IPS DF 19.7 (cell line): ENCODE measurements at places on chromosomes 6 and 20.

DNA sequence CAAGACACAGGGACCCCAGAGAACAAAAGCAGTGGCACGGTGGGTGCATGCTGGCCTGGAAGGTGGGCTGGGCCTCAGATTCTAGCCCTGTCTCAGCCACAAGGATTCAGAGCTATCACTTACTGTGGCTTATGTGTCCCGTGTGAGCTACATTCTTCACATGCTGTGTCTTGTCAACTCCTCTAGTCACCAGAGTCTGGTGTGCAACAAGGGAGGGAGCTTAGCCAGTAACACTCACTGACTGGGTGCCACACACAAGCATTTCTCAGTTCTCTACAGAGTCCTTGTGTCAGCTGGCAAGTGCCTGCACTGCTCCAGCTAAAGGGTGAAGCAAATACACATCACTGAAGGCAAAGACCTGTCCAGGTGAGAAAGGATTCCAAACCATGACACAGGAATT, 186.9 kb upstream of the CDYL start:
- DNase-seq = no peak

DNA sequence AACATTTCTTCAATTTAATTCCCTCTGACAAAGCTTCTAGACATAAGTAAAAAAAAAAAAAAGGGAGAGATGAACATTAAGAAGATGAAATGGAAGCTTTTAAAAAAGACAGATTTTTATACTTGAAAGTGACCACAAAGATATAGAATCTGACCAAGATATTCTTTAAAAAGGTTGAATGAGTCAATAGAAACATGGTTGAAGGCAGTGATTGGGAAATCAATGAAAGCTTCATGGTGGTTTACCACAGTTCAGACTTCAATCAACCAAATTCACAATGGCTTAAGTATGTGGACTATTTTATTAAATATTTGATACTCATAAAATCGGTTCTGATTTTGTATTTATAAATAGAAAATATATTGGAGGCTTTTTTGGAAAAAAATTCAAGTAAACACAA, 248.4 kb upstream of the HSF2 start:
- no peak for DNase-seq

DNA sequence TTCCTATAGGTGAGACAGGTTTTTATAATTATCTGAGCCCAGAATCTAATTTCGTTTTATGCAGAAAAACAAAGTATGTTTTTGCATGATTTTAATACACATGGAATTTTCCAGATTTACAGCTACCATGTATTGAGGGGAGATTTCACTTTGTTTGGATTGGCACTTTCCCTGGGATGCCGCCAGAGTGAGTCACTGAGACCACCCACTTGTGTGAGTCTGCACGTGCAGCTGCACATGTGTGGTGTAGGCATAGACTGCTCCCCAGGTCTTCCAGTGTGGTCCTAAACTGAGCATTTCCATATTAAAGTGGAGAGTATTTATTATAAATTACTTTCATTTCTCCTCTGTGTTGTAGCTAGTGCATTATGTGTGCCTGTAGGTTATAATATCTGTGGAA, 186.8 kb downstream of the UBE3D start:
- DNase-seq = no peak

GRCh38 chr20:16611817-16612216, 38.6 kb upstream of the KIF16B start:
- DNase-seq = no peak

- DNase-seq = no peak
These were observed 177.7 kb upstream of the MCHR2 start for GRCh38 chr6:100171533-100172321.

GRCh38 chr6:14129575-14129974, 12.0 kb downstream of the CD83 start:
- DNase-seq = peak; percentile 57

GRCh38 chr6:131205481-131206244, 70.4 kb downstream of the AKAP7 start:
- no peak for DNase-seq

GRCh38 chr6:63492476-63492875, 79.8 kb upstream of the LOC128125822 start:
- no peak for DNase-seq

GRCh38 chr20:22394583-22394982, 189.8 kb downstream of the FOXA2 start:
- DNase-seq = no peak

- DNase-seq = no peak
These were observed 38.7 kb downstream of the RGS17 start for GRCh38 chr6:153092082-153093013.

DNA sequence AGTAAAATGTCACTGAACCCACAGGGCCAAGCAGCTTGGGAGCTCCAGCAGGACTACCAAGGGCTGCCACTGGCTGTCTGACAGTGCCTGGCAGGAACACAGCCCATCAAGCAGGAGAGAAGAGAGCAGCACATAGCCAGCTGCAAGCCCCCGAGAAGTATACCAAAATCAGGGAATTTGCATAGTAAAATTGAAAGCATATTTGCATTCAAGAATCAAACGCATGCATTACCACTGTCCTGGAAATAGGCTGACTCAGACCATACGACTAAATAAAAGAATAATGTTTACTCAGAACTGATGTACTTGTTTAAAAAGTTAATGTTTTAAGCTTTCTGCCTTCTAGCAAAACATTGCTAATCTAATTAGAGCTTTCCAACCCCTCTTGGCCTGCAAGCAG, 298.1 kb downstream of the TFAP2B start:
- no peak for DNase-seq

DNA sequence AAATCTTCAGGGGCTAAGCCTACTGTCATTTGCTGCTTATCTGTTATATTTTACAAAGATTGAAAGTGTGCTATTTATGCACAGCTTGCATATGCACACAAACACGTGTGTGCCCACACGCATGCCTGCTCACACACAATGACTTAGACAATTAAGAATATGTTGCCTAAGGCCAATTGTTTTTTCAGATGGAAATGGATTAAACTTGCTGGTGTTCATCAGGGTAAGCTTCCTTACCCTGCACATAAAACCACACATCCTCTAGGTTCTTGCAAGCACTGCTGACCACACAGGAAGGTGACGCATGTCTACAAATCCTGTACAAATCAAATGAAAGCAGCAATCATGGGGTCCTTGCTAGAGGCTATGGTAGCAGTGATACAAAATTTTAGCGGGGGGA, 58.4 kb downstream of the GJA10 start:
- DNase-seq = no peak

DNA sequence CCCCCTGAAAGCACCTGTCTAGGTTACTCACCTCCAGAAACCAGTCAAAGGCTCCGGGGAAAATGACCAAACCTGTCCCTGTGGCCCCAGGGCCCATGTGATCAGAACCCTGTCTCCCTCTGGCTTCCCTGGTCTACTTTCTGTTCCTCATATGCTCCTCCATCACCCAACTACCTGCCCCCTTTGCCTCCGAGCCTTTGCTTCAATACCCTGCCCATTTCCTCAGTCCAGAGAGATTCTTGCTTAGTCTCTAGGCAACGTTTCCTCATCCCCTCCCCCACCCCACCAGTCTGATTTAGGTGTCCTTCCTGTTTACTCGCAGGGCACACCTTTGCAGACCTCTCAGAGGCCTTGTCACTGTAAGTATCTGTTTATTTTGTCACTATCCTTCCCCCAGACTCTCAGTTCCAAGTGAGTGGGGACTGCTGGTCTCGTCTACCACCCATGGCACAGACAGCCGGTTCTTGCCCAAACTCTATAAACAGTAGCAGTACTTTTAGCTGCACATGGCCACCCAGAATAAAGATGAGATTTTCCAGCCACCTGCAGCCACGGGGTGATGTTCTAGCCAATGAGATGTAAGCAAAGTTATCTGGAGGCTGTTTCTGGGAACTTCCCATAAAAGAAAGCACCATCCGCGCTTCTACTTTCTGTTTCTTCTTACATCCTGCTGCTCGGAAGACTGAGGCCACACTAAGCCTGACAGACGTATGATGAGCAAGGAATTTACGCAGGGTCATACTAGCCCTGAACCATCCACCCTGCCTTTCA, 13.3 kb downstream of the ELOVL5 start:
- no peak for DNase-seq

- DNase-seq = no peak
These were observed 39.2 kb downstream of the SAMD3 start for GRCh38 chr6:130183271-130184222.

DNA sequence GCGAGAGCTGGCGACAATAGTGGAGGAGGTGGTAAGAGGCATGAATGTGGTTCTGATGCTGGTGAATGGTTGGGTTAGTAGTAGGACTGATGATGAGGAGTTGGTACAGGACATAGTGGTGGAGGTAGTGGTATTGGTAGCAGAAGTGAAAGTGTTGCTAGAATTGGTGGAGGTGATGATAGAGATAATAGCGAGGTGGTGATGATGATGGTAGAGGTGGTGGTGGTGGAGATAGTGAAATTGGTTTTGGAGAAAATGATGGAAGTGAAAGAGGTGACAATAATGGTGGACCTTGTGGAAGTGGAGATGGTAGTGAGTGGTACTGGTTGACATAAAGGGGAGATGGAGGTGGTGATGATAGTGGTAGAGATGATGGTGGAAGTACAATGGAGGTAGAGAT, 360.2 kb upstream of the JAG1 start:
- no peak for DNase-seq

DNA sequence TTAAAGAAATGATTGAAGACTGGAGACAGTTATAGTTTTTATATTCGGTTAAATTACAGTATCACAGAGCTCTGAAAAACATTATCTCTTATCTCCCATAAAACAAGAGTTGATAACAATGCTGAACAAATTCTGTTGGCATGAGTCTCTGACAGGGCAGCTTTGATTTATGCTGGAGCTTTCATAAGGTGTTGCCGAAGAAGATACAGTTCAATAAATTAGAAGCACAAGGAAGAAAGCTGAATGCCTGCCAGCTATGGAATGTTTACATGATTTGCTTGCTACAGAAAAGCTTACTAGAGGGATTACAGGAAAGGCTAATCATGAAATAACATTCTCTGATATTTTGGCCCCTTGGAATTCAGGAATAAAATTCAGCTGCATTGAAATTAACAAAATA, 431.9 kb upstream of the GJE1 start:
- DNase-seq = no peak

GRCh38 chr20:23666189-23666588, 22.6 kb downstream of the CST4 start:
- DNase-seq = no peak

- DNase-seq = no peak
These were observed 77.7 kb downstream of the ASCC3 start for GRCh38 chr6:100803264-100804045.

- DNase-seq = no peak
These were observed 434 bp downstream of the ZKSCAN4 start for GRCh38 chr6:28251661-28252008.

GRCh38 chr20:16007962-16008361, 565.3 kb downstream of the KIF16B start:
- DNase-seq = no peak

GRCh38 chr6:108755257-108756240, 92.7 kb upstream of the ARMC2 start:
- no peak for DNase-seq

DNA sequence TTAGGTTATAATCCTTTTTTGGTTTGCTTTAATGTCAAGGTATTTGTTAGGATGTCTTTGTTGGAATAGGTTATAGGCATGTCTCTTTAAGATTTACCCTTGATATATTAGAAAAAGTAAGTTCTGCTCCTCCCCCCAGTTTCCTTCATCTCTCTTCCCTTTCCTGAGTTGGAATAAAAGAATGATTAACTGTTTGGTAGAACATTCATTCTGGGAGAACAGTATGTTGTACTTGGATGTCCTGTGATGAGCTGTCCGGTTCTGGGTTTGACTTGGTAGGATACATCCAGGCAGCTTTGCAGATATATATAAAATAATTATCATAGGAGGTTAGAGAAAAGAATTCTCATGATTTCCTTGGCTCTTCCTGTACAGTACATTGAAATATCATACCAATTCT, 199.6 kb upstream of the RREB1 start:
- DNase-seq = no peak

DNA sequence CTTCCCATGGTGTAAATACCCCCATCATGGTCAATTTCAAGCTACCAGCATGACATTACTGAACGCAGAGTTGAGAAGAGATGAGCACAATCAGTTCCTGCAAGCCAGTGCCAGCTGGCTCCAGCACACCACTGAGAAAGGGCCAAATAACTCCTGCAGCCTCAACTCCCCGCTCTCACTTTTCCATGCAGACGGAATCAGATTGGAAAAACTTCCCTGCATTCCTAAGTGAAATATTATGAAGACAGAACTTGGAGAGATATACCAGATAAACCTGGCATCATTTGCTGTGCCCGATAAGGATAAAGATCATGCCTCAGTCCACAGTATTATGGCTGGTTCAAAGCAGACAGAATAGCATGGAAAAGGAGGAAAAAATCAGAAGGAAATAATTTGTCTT, 56.7 kb downstream of the FILIP1 start:
- no peak for DNase-seq

DNA sequence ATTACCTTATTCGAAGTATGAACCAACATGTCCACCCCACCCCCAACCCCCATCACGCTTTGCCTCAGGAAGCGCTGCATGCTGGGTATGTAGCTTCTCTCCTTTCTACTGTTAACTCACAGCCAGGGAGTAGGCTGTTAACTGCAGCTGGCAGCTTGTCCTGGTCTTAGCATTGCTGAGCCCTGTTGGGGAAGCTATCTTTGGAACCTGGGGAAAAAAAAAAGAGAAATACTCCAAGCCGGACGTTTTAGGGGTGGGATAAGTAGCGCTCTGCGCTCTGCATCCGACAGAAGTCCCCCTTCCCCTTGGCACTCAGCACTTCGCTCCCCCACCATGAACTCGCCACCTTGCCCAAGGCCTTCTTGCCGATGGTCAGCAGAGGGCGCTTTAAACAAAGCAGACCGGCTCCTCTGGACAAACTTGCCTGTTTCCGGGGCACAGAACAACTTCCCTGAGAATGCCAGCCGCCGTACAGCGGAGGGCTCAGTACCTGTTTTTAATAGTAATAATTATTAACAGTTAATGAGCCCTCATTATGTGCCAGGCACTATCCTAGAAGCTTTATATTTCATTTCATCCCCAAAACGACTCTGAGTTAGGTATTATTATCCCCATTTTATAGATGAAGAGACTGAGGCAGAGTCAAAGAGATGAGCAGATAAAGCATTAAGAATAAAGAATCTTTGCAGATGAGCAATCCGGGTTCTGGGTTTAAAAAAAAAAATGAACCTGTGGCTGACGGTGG, 35.2 kb upstream of the MDFI start:
- DNase-seq = peak; percentile 65
